Hematopoietic multipotent progenitor cell treated with erythropoietin and hydrocortisone succinate and interleukin-3 and kit ligand, for 17 days (in vitro differentiated cells): ENCODE measurements at places on chromosomes 5 and 9.

- DNase-seq: no peak
These were observed 130.8 kb upstream of the IRX4 start for GRCh38 chr5:2013301-2014057.

DNA sequence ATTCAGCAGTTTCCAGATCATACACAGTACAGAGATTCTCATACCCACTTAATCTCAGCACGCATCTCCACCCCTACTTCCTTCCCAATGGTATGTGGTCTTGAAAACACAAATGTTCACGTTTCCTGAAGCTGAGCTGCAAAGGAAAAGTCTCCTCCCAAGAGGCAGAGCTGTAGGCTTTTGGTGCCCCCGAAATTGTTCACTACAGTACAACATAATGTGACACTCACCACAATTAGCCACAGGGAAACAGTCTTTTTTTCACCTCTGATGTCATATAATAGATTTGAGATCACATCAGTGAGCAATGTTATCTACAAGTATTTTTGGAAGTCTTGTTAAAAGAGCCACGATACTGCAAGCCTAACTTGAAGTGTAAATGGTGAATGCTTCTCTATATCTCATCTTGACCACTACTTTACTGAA is 40.2 kb downstream of the NFIB start:
- DNase-seq: no peak

DNA sequence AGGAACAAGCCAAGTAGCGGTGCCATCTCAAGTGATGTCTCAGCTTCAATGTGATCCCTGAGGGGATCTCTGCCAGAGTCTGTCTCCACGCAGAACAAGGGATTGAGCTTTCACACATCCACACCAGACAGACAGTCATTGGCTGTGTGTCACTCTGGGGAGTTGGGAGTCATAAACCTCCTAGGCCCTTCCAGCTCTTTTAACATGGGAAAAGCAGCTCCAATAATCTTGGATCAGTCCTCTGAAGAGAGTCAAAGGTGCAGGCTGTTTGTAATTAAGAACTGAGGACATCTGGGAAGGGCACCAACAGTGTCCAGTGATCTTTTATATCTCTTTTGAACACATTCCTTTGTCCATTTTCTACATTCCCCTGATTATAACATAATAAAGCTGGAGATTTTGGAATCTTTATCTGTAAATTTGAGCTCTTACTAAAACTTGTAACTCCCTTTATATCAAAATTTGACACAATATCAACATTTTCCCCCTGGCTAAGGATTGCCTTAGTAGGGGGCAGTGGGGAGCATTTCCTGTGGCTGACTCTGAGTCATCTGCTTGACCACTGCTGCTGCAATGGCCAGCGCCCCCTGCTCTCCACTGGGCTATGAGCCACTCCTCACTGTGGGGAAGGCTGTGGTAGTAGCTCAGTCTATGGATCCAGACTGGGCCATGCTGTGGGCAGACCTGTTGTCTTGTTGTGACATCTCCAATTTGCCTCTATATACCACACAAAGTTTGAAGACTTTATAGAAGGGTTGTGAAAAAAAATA is 284.4 kb downstream of the OSTF1 start:
- no peak for DNase-seq

DNA sequence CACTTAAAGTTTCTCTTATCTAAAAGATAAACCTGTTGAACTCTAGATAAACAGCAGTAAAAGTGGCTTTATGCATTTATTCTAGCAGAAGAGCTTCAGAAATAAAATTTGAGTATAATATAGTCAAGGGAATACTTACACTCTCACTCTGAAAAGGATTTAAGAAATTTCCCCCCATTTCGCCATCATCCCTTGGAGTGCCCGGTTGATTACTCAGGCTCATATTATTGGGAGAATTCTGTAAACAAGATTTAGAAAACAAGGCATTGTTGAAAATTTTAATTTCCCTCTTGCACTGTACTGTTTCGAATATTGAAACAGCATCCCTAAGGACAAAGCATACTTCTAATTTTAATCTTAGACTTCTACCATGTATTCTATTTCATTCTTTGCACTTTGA is 34.5 kb upstream of the ACOT12 start:
- DNase-seq: no peak

DNA sequence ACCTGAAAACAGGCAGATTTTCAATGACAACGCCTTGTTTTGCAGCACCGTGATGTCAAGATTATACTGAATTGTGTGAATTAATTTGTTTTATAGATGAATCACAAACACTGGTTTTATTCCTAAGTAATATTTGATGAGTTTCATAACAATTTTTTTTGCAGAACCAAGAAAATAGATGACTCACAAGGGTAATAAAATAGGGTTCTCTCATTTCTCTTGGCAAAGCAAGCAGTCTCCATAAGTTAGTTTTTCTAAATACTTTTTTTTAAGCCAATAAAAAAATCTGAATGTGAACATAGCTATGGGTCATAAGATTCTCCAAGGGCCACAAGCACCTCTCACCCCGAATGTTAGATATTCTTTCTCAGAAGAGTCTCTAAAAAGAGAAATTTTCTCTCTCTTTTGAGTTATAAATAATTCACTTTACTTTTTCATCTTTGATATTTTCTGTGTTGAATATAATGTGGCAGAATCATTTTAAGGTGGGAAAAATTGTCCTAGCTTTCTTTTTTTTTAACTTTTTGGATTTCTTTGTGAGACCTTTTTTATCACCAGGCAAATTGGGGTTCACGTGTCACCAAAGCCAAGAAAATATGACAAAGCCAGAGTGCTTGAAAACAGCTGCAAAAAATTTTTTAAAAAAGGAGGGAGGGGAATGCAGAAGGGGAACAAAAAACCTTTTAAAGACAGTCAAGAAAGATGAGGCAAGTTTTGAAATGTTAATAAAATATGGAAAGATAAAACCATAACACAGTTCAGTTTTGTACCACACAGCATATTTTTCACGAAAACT is 174.6 kb upstream of the DAPK1 start:
- DNase-seq: no peak

- DNase-seq: no peak
These were observed 30.1 kb downstream of the ITGA1 start for GRCh38 chr5:52817818-52818217.

DNA sequence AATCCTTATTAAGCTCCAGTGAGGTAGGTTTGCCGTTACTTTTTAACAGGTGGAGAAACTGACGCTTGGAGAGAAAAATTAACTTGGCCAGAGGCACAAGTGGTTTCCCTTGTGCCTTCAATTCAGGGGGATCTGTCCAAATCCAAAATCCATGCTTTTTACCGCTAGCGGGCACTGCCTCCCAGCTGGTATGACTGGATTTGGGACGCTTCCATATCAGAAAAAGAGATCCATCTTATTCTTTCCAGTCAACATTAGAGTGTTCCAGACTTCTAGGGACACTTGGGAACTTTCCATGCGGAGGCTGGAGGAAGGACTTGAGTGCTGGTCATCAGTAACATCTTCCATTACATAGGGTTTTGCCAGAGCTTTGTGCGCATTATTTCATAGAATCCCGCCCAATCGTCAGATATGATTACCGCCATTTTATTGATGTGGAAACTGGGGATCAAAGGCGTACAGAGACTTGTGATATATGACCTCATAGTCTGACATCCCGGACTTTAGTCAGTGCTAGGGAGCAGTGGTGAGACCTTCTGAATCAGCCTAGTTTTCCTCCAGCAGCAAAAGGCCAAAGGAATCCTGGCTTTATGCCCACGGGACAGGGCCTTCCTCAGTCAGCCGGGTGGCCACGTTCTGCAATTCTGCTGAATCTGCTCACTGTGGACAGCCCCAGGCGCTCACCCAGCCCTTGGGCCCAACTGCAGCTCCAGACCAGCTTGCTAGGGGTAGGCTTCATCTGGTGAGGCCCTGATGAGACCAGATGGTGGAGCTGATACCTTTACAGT is 1.1 kb upstream of the GNPDA1 start:
- peak; percentile 40 for DNase-seq

DNA sequence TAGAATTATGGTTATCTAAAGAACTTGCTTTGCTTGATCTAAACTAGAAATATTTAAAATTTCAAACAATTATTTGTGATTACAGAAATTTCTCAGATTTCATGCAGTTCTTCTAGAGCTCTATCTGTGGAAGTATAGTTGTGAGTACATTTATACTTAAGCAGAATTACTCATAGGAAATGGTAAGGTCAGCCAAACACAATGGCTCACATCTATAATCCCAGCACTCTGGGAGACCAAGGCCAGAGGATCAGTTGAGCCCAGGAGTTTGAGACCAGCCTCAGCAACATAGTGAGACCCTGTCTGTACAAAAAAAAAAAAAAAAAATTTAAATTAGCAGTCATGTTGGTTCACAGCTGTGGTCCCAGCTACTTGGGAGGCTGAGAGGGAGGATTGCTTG is 71.0 kb downstream of the INVS start:
- no peak for DNase-seq

- no peak for DNase-seq
These were observed 469.3 kb downstream of the SPATA31D1 start for GRCh38 chr9:82457891-82458290.

- no peak for DNase-seq
These were observed 56.3 kb downstream of the TBCA start for GRCh38 chr5:77719666-77720363.

GRCh38 chr5:176446884-176447590 is 1.1 kb upstream of the FAF2 start:
- peak; percentile 24 for DNase-seq

DNA sequence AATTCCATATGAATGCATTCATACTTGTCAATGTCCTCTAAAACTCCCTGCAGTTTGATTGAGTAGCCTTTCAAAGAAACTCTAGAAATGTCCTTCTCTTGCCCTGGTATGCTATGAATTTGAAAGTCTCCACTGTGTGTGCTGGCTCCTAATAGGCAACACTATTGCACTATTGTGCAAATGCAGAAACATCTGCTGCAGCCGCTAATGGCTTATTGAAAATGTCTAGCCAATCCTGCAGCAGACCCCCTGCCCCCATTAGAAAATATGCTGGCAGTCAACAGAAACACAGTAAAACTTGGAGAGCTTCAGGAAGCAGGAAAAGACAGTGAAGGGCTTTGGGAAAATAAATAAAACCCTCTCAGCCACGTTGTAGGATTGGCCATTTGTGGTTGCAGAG is 87.3 kb upstream of the GRAMD2B start:
- no peak for DNase-seq

- no peak for DNase-seq
These were observed 105.2 kb downstream of the WNK2 start for GRCh38 chr9:93288891-93289883.

DNA sequence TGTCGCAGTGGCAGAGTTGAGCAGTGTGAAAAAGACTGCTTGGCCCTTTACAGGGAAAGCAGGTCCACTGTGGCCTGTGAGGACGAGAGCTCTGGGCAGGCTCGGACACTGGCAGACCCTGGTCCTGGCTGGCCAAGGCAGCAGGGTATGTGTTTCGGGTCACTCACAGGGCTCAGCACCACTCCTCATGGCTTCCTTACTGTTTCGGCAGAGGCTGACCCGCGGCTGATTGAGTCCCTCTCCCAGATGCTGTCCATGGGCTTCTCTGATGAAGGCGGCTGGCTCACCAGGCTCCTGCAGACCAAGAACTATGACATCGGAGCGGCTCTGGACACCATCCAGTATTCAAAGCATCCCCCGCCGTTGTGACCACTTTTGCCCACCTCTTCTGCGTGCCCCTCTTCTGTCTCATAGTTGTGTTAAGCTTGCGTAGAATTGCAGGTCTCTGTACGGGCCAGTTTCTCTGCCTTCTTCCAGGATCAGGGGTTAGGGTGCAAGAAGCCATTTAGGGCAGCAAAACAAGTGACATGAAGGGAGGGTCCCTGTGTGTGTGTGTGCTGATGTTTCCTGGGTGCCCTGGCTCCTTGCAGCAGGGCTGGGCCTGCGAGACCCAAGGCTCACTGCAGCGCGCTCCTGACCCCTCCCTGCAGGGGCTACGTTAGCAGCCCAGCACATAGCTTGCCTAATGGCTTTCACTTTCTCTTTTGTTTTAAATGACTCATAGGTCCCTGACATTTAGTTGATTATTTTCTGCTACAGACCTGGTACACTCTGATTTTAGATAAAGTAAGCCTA is 15.7 kb downstream of the SQSTM1 start:
- no peak for DNase-seq

- no peak for DNase-seq
These were observed 40.4 kb upstream of the HMHB1 start for GRCh38 chr5:143771602-143772001.

GRCh38 chr5:41842777-41843176 is 27.4 kb downstream of the OXCT1 start:
- no peak for DNase-seq

DNA sequence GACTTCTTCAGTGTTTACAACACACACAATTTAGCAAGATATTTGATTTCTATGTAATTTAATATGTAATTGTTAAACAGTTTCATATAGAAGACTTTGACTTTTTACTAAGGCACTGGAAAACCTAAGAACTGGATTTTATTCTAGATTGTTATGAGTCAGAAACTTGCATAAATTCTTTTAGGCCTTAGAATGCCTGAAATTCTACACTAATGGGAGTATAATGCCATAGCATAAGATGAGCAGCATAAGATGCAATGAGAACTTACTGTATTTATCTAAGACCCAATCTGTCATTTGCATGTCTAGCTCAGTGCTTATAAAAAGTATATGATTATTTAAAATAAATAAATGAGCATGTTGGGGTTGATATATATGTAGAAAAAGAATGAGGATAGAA is 285.2 kb downstream of the CDH12 start:
- DNase-seq: no peak

GRCh38 chr5:58752104-58752503 is 169.2 kb downstream of the RAB3C start:
- no peak for DNase-seq

GRCh38 chr5:65769539-65769938 is 47.5 kb downstream of the NLN start:
- DNase-seq: no peak

DNA sequence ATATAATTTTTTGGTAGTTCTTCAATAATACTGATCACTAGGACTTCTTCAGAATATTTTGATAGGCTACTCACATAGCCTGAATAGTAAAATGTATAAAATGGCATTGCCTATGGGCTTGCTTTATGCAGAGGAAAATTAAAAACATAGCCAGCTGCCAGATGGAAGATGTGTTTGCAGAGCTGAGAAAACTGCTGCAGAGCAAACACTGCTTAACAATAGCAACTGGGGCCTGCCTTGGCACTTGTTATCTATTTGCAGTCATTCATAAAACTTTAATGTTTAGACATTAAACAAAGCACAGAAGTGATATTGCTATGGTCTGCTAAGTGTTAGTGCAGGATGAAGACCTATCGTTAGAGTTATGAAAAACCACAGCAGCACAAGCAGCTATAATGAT is 151.5 kb upstream of the SMC2 start:
- DNase-seq: no peak

DNA sequence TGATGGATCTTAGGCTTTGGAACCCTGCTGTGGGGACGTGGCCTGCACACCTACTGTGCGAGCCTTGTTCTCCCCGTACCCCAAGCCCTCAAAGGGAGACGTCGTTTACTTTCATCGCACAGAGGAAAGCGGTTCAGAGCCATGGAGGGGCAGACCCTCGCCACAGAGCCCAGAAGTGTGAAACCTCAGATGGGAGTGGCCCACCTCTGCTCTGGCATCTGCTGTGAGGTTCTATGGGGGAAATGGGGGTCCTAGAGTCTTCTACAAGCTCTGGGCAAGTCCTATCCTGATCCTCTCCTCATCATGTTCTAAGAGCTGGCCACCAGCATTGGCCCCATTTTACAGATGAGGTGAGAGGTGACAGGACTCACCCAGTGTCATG is 3.7 kb upstream of the RNF44 start:
- no peak for DNase-seq

- DNase-seq: no peak
These were observed 52.8 kb downstream of the SPATA31C2 start for GRCh38 chr9:88085476-88085875.
